Kidney capillary endothelial cell (primary cell): ENCODE measurements at places on chromosomes 11 and 22.

DNA sequence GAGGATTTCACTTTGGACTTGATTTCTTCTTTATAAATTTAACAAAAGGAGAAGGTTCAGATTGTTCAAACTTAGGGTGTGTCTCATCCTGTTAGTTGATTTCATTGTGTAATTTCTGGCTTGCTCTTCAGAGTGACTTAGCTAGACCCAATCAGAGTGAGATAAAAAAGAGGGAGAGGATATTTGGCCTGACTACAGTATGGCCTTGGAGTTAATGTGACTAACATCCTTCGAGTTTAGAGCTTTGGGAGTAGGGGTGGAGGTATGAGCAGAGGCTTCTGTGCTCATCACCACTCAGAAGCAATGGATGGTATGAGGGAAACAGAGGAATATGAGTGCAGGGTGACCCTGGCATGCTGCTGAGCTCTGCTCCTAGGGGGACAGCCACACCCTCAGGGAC, 114.2 kb downstream of the ME3 start:
- DNase-seq, result no peak

GRCh38 chr11:125330462-125331325, 165.4 kb downstream of the FEZ1 start:
- DNase-seq, result no peak

DNA sequence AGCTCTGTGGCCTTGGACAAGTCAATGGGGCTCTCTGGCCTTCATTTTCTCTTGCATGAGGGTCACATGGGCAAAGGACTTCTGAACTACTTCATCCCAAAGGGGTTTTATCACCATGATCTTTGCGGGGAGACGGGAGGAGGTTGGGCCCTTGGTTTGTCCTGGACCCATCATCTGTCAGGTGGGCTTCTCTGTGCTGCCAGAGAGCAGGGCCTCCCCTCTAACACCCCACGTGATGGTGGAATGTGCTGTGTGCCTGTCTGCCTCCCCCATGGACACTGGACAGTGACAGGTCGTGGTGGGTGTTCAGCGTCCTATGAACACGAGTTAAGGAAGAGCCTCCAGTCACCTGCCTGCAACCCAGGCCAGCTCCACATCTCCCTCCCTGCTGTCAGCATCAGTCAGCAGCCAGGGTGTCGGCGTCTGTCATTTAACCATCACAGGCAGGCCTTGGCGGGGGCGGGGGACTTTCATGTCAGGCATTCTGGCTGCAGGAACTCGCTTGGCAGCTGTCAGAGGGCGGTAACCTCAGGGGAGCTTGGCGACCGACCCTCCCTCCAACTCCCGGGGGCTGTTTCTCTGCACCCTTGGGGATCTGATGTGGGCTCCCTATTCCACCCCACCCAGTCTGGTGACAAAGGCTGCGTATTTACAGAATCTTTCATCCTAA, 2.6 kb upstream of the SUN2 start:
- no peak for DNase-seq

DNA sequence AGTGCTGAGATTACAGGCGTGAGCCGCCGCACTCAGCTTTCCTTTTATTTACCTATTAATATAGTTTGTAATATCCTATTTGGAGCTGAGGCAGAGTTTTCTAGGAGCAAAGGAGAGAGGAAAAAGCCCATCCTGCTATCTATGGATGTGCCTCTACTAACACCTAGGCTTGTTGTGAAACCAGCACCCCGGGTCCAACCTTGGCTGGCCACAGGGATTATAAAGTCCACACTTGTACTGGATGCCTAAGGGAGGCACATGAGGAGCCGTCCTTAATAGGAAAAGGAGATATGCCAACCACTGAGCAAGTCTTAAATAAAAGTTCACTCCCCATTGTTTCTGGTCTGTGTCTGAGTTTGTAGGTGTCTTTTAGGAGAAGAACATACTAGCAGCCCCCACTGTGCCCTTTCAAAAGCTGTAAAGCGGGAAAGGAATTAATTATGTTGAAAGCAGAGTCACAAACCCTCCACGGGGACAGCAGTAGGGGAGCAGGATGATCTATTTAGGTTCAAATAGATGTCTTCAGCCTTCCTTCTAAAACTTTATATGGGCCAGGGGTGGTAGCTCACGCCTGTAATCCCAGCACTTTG, 29.3 kb downstream of the RRP7A start:
- DNase-seq, result no peak

- DNase-seq, result no peak
These were observed 8.5 kb downstream of the SCO2 start for GRCh38 chr22:50516891-50517290.

- DNase-seq, result peak; percentile 30
These were observed 65.5 kb upstream of the CHORDC1 start for GRCh38 chr11:90288212-90288821.

GRCh38 chr11:83600661-83601060, 314.5 kb upstream of the CCDC90B start:
- no peak for DNase-seq

DNA sequence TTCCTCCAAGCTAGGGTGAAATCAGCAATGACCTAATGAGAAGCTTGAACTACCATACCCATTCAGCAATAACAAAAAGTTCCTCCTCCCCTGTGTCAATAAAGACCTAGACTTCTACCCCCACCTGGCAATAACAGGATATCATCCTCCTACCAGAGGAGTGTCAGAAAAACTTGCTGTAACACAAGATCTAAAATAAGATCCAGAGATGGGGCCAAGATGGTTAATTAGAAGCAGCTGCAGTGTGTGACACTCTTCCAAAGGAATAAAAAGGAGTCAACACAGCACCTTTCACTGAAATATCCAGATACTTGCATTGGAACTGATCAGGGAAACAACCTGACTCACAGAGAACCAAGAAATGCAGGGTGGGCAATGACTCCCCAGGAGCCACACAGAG, 84.4 kb upstream of the ARHGAP42 start:
- DNase-seq, result no peak

DNA sequence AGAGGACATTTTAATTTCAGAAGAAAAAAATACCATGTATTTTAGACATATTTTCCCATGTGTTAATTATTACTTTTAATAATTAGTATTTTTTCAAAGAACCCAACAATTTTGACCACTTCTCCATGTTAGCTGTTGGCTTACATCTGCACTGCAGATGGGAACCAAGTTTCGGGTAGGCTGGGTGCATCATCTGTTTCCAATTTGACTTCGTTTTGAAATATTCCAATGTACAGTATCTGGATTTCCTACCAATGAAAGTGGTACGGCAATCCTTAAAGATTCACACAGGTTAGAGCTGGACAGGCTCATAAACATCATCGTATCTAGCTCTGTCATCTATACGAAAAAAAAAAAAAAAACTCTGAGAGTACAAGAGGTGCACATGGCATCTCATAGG, 670.2 kb downstream of the OPCML start:
- no peak for DNase-seq

- DNase-seq, result no peak
These were observed 8.4 kb downstream of the NHERF4 start for GRCh38 chr11:119193626-119194025.

GRCh38 chr11:77821349-77821851, 456 bp downstream of the AAMDC start:
- no peak for DNase-seq

DNA sequence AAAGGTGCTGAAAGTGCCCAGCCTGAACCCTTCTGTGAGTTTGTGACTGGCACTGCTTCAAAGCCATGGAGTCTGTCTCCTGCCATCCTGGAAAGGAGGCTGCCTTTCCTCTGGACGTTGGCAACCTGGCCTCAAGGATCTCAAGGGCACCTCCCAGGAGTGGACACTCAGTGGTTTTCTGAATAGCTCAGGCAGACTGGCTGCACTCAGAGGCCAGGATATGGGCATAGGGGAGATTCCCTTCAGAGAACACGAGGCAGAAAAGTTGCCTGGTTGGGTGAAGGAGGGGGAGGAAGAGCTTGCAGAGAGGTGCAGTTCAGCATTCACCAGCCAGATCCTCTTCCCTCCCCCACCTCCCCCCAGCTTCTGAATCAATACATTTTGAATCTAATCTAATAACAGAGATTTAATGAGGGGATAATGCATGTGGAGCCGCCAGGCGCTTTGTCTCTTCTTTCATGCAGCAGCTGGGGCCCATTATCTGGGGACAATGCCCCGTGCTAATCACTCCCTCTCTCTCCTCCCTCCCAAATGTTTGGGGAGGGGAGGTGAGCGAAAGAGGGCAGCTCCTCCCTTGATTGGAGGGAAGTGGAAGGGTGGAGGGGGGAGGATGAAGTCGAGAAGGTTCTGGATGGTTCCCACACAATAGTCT, 17.7 kb downstream of the HTR3A start:
- no peak for DNase-seq

DNA sequence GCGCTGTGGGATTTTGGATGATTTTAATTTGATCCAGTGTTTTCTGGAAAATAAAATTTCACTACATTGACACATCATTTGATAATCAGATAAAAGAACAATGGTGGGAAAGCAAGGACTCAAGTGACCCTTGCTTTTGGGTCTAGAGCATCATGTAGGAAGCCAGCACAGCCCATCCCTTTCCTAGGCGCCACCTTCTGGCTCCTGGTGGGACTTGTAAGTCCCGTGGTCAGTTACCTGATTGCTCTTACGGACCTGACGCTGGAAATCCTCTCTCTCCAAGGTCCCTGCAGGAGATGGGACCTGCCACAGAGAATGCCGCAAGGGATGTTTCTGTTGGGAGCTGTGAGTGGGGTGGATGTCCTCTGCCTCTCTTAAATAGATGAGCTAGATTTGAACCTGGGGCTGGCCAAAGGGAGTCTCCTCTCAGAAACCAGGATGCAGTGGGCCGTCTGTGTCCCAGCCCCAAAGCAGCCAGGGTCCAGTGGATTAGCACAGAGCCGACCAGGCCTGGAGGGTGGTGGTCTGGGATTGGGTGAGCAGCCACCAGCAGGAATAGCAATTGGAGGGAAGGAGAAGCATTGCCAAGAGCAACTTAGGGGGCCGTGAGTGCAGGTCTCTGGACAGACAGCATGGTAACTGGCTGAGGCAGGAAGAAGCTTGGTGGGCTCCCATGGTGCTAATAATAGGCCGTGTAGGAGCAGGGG, 21.7 kb downstream of the TIMP3 start:
- no peak for DNase-seq

DNA sequence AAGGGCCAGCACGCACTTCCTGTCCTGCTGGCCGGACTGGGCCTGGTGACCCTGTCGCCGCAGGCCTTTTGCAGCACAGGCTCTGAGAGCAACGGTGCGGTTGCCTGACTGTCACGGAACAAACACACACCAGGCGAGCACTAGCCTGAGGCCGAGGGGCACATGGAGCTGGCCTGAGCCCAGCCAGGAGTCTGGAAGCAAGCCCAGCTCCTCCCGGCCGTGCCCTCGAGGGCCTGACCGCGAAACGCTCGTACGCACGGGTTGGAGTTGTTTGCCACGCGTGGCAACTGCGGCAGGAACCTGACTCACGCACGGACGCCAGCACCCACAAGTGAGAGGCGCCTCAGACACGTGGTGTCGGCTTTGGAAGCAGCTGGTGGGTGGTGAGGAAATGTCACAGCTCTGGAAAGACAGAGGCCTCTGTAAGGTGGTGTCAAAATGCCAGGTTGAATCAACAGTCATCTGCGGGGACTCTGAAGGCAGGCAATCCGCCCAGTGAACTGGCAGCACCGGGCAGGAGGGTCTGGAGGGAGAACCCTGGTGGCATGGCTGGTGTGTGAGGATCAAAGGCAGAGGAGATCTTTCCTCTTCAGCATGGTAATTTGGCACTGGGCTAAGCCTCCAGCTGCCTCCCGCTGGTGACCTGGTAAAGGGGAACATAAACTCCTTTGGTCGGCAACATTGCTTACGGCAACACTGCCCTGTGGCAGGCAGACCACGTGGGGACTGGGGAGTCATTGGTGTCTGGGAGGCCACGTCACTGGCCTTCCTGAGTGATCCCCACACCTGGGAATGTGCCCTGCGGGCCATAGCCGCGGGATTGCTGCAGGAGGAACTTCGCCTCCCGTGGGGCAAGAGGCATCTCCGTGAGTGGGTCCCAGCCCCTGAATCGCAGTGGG, 15.3 kb upstream of the IL17REL start:
- DNase-seq, result no peak

GRCh38 chr11:41982975-41983374, 523.5 kb upstream of the LRRC4C start:
- DNase-seq, result no peak

- no peak for DNase-seq
These were observed 288.5 kb downstream of the MN1 start for GRCh38 chr22:27513021-27513420.

- DNase-seq, result no peak
These were observed 29.0 kb downstream of the MYH9 start for GRCh38 chr22:36358533-36359469.
